ENCODE measurements at places on chromosomes 4 and X.

DNA sequence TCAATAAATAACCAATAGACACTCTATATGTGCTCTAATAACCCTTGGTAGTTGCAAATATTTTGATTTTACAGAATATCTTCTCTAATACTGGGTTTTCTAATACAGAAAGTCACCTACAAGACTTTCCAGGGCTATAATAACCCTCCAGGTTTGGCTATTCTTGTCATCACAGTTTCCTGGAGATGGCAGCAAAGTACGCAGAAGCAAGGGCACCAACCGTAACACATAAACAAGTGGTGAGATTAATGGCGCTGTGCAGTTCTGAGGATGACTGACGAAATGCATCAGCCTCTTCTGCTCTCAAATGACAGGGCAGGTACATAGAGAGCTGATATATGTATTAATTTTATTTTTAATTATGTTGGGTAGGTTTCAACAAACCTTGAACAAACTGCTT, 122.4 kb downstream of the C4orf33 start:
- peak; percentile 6 for DNase-seq

- peak; percentile 33 for DNase-seq
Observed at GRCh38 chr4:116636917-116637316, 448.5 kb downstream of the TRAM1L1 start.

DNA sequence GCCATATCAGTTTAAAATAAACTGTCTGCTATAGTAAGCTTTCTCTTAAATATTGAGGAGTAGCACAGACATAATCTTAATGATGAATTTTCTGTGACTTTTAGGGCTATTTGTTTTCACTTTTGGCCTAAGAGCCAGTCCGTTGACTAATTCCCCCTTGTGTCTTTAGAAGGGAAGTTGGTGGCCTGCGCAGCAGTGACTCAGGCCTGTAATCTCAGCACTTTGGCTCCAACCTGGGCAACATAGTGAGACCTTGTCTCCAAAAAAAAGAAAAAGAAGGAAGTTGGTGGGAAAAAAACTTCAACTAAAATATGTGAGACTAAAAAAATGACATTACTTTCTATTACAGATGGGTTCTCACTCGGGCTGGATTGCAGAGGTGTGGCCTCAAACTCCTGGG, 3.4 kb downstream of the NCAPG start:
- DNase-seq, result no peak

- DNase-seq, result peak; percentile 61
Observed at GRCh38 chr4:73573794-73574528, 46.3 kb downstream of the RASSF6 start.

DNA sequence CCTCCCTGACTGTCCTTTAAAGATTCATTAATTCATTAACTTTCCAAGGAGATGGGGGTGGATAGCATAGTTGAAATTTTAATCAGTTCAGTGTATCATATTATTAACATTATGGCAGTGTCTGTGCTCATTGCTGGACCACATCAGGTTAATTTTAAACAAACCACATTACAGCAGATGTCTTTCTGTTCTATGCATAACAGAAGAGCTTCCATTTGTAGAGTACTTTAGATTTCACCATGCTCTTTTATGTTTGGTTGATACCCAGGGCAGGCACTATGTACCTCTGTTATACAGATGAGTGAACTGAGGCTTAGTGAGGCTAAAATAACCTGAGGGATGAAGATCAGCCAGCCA, 41.1 kb downstream of the AFF2 start:
- DNase-seq, result no peak

DNA sequence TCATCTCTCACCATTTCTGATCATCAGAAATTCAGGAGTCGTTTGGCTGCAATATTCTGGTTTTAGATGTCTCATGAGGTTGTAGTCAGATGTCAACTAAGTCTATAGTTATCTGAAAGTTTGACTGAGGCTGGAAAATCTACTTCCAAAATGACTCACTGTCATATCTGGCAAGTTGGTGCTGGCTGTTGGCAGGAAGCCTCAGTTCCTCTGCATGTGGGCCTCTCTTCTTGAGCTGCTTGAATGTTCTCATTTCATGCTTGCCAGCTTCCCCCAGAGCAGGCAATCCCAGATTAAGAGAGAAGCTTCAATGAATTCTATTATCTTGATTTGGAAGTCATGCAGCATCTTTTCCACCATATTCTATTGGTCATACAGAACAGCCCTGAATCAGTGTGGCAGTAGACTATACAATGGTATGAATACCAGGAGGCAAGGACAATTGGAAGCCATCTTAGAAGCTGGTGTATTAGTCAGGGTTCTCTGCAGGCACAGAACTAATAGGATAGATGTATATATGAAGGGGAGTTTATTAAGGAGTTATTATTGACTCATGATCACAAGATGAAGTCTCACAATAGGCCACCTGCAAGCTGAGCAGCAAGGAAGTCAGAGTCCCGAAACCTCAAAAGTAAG, 46.8 kb upstream of the ELF2 start:
- DNase-seq, result peak; percentile 42

DNA sequence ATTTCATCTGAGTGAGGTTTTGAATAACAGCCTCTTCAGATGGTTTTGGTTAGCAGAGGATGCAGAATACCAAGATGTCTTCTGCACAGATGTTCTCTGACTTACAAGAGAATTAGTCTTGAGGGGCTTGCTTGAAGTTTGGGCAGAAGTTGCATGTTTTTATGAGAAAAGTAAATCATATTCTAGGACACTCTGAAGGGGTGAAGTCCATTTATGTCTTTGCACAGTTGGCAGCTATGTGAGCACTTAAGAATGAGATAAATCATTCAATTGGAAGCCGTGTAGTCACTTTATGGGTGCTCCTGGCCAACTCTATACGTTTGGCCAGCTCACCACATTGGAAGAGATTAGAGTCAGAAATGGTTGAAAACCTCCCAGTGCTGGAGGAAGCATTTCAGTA, 252.7 kb upstream of the KCNIP4 start:
- DNase-seq, result no peak

DNA sequence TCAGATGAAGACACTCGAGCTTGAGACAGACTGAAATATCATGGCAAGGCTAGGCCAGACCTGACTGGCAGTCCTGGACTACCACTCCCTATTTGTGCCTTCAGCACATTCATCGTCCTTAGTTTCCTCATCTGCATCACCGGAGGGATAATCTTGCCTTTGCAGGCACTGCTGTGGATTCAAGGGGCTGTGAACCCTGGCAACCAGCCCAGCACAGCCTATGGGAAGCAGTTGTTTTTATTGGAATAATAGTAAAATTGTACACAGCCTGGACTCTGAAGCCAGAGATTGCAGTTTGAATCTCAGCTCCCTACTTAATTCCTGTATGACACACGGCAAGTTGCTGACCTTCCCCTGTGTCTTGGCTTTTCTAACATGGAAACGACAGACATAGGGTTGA, 161.0 kb downstream of the NSUN7 start:
- no peak for DNase-seq

All from RPMI8226 (cell line).